ENCODE measurements at places on chromosomes 7 and 10.

- H3K4me1 ChIP-seq: no peaks in the 10 kb centered on the region
- no peak overlapping the region for H3K27ac ChIP-seq
- H3K36me3 ChIP-seq: no peaks in the 10 kb centered on the region
- no peak for DNase-seq
- no peaks in the 10 kb centered on the region for H3K27me3 ChIP-seq
Observed at GRCh38 chr10:106917452-106918055, 247.0 kb downstream of the SORCS1 start.

- H3K27me3 ChIP-seq: no peaks in the 10 kb centered on the region
- peaks cover 16% of the 10 kb centered on the region for H3K36me3 ChIP-seq
- no peak for DNase-seq
- no peak overlapping the region for H3K4me3 ChIP-seq
- no peak overlapping the region for H3K27ac ChIP-seq
Observed at GRCh38 chr10:62851442-62851841, 35.3 kb upstream of the EGR2 start.

GRCh38 chr10:92969151-92969550, 91.4 kb upstream of the CYP26C1 start:
- H3K4me1 ChIP-seq: no peaks in the 10 kb centered on the region
- DNase-seq: no peak
- no peak overlapping the region for H3K27ac ChIP-seq
- H3K27me3 ChIP-seq: no peaks in the 10 kb centered on the region
- no peak overlapping the region for H3K4me3 ChIP-seq
- H3K36me3 ChIP-seq: peaks cover 23% of the 10 kb centered on the region

GRCh38 chr10:17684537-17684936, 40.6 kb downstream of the STAM start:
- no peak for DNase-seq
- H3K36me3 ChIP-seq: peaks cover 20% of the 10 kb centered on the region
- no peak overlapping the region for H3K4me3 ChIP-seq
- H3K27me3 ChIP-seq: no peaks in the 10 kb centered on the region

GRCh38 chr10:104040382-104040781, 45.3 kb downstream of the COL17A1 start:
- no peak overlapping the region for H3K27ac ChIP-seq
- H3K4me1 ChIP-seq: peaks cover 3% of the 10 kb centered on the region
- H3K36me3 ChIP-seq: no peaks in the 10 kb centered on the region
- H3K4me3 ChIP-seq: no peak overlapping the region
- no peak for DNase-seq
- no peaks in the 10 kb centered on the region for H3K27me3 ChIP-seq

- H3K36me3 ChIP-seq: no peaks in the 10 kb centered on the region
- DNase-seq: peak; percentile 48
Observed at GRCh38 chr10:12902135-12902572, 99.4 kb downstream of the CCDC3 start.

DNA sequence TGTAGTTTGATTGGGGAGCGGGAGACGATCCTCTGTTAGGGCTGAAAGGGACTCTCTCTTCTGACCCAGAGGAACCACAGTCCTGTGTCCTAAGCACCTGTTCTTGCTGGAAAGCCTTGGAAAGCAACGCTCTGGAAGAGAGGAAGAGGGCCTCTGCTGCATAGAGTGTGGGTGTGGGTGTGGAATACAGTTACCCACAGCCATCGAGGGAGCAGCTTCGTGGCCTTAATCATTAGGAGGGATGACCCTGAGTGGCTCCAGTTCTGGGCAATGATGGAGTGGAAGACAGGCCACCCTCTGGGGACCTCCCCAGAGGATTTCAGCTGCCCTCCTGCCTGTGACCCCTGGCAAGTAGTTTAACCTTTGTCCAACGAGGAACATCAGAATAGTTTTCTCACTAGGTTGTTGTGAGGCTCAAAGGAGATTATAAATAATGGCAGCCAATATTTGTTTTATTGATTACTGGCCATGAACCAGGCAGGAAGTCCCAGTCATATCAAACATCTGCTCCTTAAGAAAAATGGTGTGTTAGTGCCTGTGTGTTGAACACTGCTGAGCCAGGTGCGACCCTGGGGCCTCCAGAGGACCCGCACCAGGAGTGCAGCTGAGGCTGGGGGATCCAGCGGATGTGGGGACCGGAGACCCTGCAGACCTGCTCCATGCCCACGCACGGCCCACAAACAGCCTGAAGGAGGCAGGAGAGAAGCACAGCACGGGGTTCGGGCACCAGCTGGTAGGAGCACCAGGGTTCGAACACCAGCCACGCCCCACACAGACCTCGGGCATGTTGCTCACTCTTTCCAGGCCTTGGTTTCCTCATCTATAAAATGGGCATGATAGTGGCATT, 35.6 kb downstream of the FAM241B start:
- H3K36me3 ChIP-seq: no peaks in the 10 kb centered on the region
- peaks cover 36% of the 10 kb centered on the region for H3K27me3 ChIP-seq
- no peak overlapping the region for H3K27ac ChIP-seq
- H3K4me3 ChIP-seq: no peak overlapping the region
- peaks cover 5% of the 10 kb centered on the region for H3K4me1 ChIP-seq
- no peak for DNase-seq

GRCh38 chr7:3683546-3684539, 382.8 kb downstream of the SDK1 start:
- H3K36me3 ChIP-seq: peaks cover 4% of the 10 kb centered on the region
- no peak overlapping the region for H3K27ac ChIP-seq
- peaks cover 8% of the 10 kb centered on the region for H3K27me3 ChIP-seq
- DNase-seq: no peak

DNA sequence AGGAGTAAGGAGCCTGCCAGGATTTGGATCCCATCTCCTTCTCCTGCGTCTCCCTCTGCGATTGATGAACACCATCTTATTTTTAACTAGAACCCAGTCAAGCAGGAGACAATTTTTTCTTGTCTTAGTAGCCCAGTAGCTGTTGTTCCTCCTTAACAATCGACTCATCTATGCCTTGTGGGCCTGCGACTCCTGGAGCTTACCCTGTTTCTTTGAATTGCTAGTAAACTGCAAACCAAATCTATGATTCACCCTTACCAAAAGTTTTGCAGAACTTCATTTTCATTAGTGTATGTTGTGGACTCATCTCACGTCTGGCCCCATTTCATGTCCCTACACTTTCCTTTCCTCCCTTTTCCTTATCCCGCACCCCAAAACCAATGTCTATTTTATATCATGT, 37.7 kb downstream of the TRIL start:
- no peak overlapping the region for H3K27ac ChIP-seq
- H3K27me3 ChIP-seq: no peaks in the 10 kb centered on the region
- no peak for DNase-seq

- no peak overlapping the region for H3K4me3 ChIP-seq
- peak overlapping the region; percentile 3 for H3K27ac ChIP-seq
- H3K27me3 ChIP-seq: no peaks in the 10 kb centered on the region
Observed at GRCh38 chr10:11357439-11357838, 254.0 kb downstream of the USP6NL start.

DNA sequence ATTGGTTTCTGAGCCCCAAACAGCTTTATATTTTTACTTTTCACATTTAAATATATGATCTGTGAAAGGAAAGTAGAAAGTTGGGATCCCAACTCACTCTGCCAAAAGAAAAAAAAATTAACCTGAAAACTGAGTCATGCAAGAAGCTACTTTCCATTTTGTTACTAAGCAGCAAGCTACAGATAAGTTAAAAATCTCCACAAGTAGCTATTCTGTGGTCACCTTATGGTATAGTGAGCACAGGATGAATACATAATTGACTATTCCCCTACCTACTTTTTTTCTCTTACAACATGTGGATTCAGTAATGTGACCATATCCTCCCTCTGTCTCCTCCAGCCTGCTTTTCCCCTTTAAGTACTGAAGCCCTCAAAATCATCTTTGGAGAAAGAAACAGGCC, 30.3 kb upstream of the CREB3L2 start:
- no peak overlapping the region for H3K27ac ChIP-seq
- H3K4me3 ChIP-seq: no peak overlapping the region
- peaks cover 5% of the 10 kb centered on the region for H3K27me3 ChIP-seq
- no peak for DNase-seq

- H3K27ac ChIP-seq: no peak overlapping the region
- H3K4me1 ChIP-seq: no peaks in the 10 kb centered on the region
- DNase-seq: no peak
- H3K36me3 ChIP-seq: no peaks in the 10 kb centered on the region
Observed at GRCh38 chr10:6657196-6657595, 77.1 kb upstream of the PRKCQ start.

DNA sequence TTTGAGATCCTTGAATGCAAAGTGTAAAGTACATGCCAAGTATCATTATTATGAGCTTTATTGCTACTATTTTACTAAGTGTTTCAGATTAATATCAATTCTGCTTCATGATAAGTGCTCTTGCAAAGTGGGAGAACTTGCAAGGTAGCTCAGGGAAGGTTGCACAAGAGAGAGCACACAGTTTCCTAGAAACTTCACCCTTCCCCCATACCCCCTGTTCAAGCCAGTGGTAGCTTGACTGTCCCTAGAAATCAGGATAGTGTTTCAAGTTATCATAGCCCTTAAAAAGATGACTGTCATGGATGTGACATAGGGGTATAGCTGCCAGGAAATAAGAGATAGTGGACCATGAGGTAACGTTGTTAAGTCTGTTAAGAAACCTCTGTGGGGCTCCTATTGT, 251.5 kb downstream of the TRIL start:
- H3K27me3 ChIP-seq: no peaks in the 10 kb centered on the region
- peaks cover 11% of the 10 kb centered on the region for H3K36me3 ChIP-seq
- no peak for DNase-seq

DNA sequence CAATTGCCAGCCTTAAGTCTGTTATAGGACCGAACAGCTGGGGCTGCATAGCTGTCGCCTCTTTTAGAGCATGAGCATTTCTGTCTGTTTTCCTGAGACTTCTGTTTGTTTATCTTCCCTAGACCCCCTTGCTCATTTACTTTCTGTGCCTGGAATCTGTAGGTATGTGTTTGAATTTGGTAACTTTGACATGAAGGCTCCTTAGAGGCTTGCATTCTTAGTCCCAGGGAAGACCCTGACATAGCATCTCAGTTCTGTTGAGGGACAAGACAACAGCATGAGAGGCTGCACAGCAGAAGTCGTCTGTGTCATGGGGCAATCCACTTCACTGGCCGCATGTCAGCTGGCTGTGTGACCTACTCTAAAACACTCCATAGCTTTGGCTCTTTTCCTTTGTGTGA, 58.7 kb downstream of the KLHDC10 start:
- H3K27ac ChIP-seq: no peak overlapping the region
- no peak overlapping the region for H3K4me3 ChIP-seq
- H3K4me1 ChIP-seq: peaks cover 3% of the 10 kb centered on the region
- no peak for DNase-seq
